H1 (cell line): ENCODE measurements at places on chromosomes 7 and 10.

GRCh38 chr10:121368347-121369025, 229.8 kb downstream of the FGFR2 start:
- no peak for DNase-seq

GRCh38 chr7:6227294-6227846, 45.1 kb downstream of the CYTH3 start:
- no peak for DNase-seq

- no peak for DNase-seq
Measured at GRCh38 chr7:103059471-103059870, 15.1 kb downstream of the FBXL13 start.

DNA sequence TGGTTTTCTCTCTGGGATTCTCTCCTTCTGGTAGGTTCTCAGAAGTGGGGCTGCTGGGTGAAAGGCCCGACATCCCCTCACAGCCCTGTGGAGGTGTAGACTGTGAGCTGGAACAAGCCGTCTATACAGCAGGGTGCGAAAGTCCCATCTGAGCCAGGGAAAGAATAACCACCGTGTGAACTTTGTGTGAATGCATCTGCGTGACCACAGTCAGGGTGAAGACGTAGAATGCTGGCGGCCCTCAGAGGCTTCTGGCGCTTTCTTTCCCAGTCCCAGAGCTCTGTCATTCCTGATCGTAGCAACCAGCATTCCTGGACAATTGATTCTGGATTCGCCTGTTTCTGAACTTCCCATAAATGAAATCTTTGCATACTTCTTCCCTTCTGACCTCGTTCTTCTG, 30.0 kb downstream of the ELFN1 start:
- DNase-seq, result peak; percentile 29

- DNase-seq, result no peak
Measured at GRCh38 chr7:69738396-69738951, 140.2 kb downstream of the AUTS2 start.
